ENCODE measurements at places on chromosomes 3 and 15.

DNA sequence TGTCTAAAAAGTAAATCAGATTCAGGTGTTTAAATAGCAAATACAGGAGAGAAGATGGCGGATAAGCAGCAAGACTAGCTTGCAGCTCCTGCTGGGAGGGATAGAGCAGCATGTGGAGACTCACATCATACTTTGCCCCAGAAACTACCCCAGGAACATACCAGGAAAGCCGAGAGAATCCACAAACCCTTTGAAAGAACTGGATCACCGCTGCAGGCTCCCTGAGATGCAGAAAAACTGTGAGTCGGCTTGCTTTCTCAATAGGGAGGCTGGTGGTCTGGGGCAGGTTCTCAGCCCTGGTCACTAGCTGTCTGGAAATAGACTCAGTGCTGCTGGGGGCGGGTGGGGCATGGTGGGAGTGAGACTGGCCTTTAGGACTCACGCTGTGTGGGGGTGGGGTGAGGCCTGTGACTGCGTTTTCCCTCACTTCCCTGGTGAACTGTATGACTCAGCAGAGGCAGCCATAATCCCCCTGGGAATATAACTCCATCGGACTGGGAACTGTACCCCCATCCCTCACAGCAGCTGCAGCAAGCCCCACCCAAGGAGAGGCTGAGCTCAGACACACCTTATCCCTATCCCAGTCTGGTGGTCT, 142.8 kb downstream of the CNTN6 start:
- no peak for DNase-seq

DNA sequence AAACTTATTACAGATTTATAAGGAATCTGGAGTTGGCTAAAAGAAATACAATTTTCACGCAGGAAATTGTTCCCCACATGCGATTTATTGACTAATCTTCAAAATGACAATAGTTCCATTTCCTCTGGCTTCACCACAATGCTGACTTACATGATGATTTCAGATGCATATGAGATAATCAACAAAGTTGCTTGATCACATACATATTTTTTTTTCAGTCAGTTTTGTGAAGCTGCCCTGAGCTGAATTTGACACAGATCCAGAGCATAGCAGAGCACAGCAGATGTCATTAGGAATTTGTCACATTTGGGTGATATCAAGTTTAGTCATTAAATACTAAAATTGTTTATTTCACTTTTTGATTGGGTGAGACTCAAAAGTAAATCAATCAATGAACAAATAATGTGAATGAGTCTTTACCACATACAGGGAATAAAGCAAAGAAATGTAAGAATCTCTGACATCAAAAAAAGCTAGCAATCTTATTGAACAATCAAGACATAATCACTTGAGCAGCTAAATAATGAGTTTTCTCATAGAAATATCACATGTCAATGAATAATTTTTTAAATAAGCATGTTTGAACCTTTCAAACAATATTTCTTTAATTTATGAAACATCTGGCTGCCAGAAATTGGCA, 18.3 kb downstream of the CPB1 start:
- no peak for DNase-seq

DNA sequence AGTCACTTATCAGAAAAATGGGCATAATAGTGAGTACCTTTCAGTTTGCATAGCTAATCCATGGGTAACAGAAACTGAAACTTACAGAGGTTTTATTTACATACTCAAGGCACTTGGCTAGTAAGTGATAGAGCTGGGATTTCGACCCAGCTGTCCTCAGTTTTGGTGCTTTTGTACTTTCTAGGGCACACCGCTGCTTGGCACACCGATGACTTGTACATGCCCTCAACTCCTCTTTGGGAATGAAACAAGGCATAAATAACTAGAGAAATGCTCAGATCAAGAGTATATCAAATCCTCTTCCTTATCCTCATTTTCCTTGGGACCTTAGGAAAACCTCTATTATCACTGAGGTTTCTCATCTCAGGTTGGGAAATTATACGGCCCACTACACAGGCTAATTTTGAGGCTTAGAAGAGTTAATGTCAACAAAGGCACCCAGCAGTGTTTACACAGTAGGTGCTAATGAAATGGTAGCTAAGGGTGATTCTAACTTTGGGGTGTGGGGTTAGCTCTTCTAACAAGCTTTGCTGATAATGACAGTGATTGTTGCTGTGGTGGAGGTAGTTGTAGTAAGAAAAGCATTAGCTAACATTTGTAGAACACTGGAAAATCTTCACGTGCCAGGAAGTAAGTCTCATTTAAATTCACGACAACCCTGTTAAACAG, 20.3 kb upstream of the DGKG start:
- DNase-seq, result no peak

GRCh38 chr3:10248984-10249748, 907 bp downstream of the TATDN2 start:
- no peak for DNase-seq

GRCh38 chr3:42043099-42043813, 47.9 kb upstream of the TRAK1 start:
- no peak for DNase-seq

DNA sequence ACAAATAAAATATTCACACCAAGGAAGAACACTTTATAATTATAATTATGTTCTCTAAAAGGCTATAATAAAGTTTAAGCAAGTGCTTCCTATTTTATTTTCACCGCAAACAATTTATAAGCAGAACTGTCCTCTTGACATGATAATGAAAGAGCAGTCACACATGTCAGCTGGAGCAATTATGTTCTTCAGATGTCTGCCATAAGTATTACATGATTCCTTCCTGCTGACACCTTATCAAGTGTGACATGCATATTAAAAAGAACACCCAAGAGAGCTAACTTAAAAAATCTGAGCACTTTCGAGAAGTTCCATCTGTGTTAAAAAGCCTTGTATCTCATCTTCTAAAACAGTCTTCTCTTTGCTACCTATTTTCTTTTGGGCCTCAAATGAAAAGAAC, 249.5 kb downstream of the SQOR start:
- no peak for DNase-seq

DNA sequence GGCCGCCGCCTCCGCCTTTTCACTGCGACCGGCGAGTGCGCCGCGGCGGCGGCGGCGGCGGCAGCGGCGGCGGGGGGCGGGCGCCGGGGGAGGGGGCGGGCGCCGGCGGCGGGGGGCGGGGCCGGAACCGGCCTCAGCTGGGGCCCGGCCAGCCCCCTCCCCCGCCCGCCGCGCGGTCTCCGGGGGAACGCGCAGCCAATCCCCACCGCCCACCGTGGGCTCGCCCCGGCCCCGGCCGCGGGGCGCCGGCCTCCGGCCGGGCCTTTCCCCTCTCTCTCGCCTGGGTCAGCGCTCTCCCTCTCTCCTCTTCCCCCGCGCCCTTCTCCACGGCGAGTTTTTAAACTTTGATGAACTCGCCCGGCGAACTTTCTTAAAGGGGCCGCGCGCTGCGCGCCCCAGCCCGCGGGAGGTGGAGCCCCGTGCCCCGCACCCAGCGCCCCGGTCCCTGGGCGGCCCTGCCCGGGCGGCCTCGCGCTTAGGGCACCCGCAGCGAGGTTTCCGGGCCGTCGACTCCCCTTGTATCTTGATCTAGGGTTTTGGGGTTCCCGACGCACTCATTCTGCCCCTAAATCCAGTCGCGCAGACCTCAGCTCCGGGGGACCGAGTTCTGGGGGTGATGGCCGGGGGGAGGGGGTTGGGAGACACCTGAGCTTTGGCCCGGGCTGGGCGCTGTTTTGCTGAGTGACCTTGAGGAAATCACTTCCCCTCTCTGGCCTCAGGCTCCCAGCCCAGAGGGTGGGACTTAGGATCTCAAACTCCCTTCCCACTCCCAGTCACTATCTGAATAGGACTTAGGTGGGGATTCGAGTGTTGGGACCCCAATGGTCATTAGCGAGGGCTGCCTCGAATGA, at the start of gene RBPMS2:
TSS of gene RBPMS2 (minus strand) at position 39 of the 851 bp plus-strand sequence. CDS start 270 bp downstream, outside the sequence.
- no peak for DNase-seq

DNA sequence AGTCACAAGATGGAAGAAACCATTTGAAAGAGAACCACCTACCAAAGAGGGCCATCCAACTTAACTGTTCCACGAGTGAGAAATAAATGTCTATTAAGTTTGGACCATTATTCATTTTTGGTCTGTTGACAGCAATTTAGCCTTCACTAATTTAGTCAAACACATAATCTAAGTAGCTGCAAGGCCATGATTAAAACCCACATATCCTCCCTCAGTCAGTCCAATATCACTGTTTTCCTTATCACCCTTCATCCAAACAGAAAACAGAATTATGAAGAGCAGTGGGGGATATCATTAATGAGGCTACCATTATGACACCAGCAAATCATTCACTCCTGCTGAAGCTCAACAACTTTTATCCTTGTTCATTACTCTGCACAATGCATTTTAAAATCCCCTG, 52.0 kb downstream of the PIK3CB start:
- DNase-seq, result no peak

DNA sequence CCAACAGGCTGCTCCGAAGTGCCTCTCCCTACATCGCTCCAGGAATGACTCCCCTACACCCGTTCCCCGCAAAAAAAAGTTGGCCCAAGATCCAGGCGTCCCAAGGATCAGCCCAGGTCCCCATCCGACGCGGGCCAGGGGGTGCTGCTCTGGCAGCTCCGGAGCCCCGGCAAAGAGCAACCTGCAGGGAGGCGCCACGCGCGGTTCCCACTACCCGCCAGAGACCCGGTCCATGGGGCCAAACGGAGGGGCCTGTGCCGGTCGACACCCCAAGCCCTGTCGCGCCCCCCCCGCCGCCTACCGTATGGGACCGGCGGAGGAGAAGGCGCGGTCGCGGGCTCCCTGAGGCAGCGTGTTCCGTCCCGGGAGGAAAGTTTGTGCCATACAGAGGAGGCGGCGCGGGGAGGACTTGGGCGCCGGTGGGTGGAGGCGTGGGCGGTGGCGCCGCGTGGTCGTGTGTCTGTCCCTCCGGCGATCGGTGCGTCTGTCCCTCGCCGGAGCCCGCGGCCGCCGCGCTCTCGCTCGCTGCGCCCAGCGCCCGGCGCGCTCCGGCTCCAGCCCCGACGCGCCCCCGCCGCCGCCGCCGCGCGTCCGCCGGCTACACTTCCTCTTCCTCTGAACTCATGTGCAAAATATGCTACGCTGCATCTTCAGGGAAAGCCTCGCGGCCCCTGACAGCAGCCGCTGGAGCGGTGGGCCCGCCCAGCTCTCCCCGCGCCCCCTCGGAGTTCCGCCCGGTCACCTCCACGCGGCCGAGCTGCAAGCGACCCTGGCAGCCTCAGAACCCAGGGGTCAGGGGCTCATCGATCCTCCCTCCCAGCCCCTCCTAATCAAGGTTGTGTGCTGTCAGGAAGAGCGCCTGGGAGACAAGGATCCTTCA, at the start of gene RFTN1:
TSS of gene RFTN1 (minus strand) at position 559 of the 880 bp plus-strand sequence. CDS start 19,830 bp downstream, outside the sequence.
- DNase-seq, result no peak

GRCh38 chr3:149460117-149460516, 14.4 kb upstream of the TM4SF4 start:
- no peak for DNase-seq

DNA sequence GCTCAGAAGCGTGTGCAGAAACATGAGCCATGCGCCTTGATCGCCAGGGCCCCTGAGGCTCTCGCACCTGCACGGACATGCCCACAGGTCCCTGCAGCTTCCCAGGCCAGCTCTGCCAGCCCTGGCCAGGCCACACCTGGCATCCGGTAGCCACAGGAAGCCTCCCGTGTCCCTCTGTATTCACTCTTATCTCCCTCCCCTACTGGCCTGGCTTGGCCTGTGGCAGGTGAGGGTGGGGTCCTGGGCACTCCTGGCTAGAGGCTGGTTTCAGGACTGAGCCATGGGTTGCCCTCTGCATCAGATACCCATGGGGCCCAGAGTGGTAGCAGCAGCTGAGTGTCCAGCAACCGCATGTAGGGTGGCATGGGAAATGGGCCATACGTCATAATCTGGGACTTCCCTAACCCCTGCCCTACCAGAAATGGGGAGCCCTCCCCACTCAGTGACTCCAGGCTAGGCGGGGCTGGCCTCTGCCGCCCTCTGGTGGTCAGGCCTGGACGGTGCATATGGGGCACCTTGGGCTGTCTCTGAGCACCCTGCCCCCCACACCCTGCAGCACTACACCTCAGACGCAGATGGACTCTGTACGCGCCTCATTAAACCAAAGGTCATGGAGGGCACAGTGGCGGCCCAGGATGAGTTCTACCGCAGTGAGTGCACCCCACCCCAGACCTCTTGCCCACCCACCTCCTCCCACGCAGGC, 12.6 kb upstream of the LMAN1L start:
- DNase-seq, result no peak

GRCh38 chr3:153192327-153192726, 30.3 kb downstream of the RAP2B start:
- no peak for DNase-seq

DNA sequence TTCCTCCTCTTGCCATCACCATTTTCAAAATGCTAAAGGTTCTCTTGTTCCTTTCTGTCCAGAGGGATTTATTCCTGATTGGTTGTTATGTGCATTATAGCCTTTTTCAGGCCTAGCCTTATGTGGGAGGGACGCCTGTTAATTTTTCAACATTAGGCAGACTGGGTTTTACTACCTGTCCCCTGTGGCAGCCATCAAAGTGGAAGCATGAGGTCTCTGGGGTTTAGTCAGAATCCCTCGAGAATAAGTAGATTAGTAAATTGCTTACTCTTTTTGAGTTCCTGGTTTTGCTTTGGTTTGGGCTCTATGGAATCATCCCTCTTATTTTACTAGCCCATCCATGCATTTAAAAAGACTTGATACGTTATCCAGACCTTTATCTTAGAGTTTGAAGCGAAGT, 32.4 kb downstream of the PAK2 start:
- no peak for DNase-seq

All from GM12864 (cell line).